Posterior cingulate gyrus (tissue), 11 donors: ENCODE measurements at places on chromosomes 1 and 21.
A peak's percentile ranks its signal among the peaks of the same experiment; 100 is the strongest.

DNA sequence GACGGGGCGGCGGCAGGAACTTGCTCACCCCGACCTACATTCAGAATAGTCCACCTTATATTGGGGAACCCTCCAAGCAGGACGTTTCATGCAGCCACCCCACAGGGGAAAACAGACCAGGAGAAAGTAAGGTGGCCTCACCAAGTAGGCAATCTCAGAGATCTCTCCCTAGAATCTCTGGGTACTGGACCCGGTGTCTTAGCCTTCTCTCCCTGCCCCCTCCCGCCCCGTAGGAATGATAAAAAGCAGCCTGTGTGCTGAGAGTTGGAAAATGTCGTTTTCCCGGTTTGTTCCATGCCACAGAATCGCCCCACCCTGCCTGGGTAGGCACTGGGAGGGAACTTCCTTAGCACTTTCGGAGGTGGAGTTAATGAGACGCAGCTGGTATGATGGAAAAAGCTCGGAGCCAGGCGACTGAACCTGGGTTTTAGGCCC is 789 bp upstream of the PTPN14 start:
- peak; percentile 20 for DNase-seq

DNA sequence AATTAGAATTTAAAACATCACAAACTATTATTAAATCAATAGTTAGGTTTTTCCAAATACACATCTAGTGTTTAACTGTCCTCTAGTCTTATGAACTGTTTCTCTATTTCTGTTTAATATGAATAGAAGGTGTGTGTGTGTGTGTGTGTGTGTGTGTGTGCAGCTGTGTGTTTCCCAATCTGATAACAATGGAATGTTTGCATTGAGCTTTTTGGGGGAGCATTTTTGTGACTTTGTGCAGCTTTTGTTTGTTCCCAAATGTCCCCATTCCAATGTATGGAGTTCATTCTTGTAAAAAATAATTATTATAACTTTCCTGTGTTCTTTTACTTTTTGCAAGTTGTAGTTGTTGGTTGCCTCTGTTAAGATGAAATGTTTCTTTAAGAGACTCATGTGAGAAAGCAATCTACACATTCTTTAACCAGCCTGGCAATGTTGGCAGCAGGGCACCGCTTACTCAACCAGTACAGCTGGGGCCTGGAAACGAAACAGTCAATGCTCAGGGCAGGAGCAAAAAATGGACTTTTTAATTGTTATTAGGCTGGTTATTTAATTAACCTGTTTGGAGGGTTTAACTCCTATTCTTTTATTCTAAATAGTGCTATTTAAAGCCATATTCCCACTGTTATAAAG is 354.3 kb downstream of the SRGAP2C start:
- DNase-seq = no peak

- no peak for DNase-seq
Observed at GRCh38 chr1:167616521-167616920, 13.5 kb upstream of the RCSD1 start.

DNA sequence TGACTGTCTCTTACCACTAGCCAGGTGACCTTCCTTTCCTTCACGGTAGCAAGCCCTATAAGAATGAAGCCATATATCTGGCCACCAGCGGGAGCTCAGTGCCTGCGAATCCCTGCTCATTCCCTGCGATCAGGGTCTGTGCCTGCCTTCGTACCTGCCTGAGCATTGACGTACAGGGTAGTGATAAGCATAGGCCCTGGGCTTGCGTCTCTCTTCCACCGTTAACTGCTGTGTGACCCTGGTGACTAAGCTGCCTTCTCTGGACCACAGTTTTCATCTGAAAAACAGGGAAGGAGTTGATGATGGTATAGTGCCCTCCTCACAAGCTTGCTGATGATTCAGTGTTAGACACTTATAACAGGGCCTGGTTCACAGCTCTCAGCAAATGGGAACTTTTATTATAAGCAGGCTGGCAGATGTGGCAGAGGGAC is 4.1 kb downstream of the ZC3H12A start:
- DNase-seq = no peak

- no peak for DNase-seq
Observed at GRCh38 chr1:157418231-157418630, 134.1 kb downstream of the FCRL5 start.

DNA sequence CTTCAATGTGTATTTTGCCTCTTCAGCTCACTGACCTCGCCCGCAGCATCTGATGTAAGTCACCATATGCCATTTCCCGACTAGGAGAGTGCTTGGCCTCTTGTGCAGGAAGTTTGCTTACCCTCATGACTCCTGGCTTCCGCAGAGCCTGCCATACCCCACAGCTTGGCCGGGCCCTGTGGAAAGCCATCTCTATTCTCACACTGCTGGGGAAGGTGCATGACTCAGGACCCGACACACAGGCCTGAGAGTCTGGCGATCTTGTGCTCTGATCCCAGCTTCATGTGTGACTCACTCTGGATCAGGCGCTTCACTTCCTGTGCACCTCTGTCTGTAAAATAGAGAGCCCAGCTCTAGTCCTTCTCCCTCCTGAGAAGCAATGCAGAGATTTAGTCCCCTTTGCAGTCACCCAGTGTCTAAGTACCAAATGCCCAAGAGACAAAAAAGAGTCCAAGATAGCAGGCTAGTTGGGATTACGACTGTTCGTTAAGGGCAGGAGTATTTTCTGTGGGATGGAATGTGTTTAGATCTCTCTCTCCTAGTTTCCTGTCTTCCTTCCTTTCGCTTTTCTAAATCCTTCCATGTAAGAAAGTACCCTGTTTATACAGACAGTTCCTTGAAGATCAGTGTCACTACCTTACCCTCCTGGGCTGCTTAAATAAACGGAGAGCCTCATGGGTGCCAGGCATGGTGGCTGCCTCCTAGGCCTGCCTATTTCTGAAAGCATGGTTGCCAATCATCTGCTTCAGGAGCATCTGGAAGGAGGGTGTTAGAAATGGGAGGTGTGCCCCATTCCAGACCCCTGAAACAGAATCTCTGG is 62.8 kb upstream of the KIF26B start:
- no peak for DNase-seq

DNA sequence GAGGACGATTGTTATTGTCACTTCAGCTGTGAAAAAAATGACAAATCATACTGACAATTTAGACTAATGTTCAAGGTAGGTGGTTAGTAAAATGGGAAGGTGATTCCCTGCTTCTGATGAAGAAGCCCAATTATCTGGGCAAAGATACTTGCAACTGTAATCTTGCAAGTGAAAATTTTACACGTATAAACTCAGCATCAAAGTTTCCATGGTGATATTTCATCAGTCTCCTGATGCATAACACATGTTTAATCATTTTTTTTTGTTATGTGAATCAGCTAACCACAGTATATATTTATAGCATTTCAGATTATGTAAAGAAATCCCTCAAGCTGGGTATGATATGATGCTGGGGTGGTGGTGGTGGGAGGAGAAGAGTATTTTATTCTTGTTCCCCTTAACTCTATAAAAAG is 16.4 kb upstream of the KCNK1 start:
- DNase-seq = no peak

GRCh38 chr1:2631136-2632050 is 1.4 kb downstream of the MMEL1 start:
- DNase-seq = peak; percentile 5

- no peak for DNase-seq
Observed at GRCh38 chr21:38831526-38832467, 26.1 kb downstream of the ETS2 start.

- DNase-seq = no peak
Observed at GRCh38 chr21:41630917-41631316, 123.0 kb upstream of the TMPRSS2 start.

GRCh38 chr1:223048026-223048425 is 95.0 kb downstream of the TLR5 start:
- no peak for DNase-seq

DNA sequence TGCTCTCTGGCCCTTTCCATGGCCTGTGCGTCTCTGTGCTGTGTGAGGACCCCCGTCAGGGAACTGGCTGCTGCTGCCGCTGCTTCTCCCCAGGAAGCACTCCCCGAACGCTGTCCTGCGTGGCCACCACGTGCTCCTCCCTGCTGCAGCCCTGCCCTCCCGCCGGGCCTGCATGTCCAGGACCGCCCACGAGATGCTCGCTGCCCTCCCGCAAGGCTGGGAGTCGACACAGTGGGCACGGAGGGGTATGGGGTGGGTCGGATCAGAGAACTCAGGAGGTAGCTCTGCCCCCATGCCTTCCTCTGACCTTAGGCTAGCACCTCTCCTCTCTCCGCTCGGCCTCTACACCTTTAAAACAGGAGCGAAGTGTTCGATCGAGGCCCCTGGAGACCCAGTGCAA is 171.9 kb upstream of the AJAP1 start:
- DNase-seq = no peak

- no peak for DNase-seq
Observed at GRCh38 chr21:35394049-35394448, 344.9 kb upstream of the RUNX1 start.

DNA sequence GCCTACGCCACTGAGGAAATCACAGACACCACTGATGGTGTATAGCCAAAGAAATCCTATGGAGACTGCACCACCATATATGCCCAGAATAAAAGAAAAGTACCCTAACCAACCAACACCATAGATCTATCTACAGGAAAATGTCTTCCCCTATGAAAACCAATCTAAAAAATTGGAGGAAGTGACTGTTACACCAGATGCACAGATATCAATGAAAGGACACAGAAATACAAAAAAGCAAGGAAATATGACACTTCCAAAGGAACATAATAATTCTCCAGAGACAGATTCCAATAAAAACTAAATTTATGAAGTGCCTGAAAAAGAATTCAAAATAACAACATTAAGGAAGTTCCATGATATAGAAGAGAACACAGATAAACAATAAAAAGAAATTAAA is 56.8 kb upstream of the BCL10 start:
- no peak for DNase-seq

GRCh38 chr1:59543211-59543668 is 246.3 kb downstream of the FGGY start:
- DNase-seq = no peak

DNA sequence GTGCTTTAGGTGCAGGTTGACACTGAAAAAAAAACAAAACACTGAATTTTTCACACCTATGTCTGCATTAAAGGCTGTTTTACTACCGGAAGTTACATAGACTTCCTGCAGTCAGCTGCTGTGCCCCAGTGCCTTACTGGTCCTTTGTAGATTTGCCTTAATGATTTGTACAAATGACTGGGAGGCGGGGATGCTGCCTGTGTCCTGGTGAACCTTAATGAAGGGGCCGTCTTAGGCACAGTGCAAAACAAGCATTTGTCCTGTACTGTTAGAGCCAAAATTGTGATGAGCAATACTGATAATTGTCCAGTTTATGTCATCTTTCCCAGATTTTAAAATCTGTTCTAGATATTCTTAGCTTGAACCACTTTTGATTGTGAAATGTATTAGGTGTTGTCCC is 90.9 kb upstream of the PGD start:
- no peak for DNase-seq

- no peak for DNase-seq
Observed at GRCh38 chr21:43755820-43756594, 20.1 kb downstream of the CSTB start.

GRCh38 chr1:172442843-172443565 is 865 bp downstream of the PIGC start:
- DNase-seq = no peak

DNA sequence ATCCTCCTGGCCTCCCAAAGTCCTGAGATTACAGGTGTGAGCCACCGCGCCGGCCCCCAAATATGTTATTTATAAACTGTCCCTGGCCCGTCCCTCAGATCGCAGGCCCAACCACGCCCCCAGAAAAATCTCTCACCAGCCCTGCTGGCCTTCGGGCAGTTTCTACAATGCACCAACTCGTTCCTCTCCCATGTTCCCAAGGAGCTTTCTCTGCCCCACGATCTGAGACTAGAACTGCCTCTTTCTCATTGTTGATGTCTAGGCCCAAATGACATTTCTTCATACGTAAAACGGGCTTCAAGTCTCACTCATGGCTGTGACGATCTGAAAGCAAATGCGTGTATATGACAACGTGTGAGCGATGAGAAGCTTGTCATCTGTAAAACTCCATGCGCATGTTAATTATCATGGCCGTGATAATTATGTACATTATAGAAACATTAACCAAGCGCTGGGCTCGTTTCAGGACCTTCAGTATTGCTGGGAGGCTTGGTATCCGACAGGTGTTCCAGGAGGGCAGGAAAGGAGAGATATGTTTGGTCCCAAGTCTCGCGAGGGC is 748 bp upstream of the NIPAL3 start:
- DNase-seq = no peak

GRCh38 chr1:3697810-3698209 is 45.5 kb downstream of the TP73 start:
- DNase-seq = no peak

- DNase-seq = no peak
Observed at GRCh38 chr1:151133018-151133806, 13.2 kb downstream of the SEMA6C start.

DNA sequence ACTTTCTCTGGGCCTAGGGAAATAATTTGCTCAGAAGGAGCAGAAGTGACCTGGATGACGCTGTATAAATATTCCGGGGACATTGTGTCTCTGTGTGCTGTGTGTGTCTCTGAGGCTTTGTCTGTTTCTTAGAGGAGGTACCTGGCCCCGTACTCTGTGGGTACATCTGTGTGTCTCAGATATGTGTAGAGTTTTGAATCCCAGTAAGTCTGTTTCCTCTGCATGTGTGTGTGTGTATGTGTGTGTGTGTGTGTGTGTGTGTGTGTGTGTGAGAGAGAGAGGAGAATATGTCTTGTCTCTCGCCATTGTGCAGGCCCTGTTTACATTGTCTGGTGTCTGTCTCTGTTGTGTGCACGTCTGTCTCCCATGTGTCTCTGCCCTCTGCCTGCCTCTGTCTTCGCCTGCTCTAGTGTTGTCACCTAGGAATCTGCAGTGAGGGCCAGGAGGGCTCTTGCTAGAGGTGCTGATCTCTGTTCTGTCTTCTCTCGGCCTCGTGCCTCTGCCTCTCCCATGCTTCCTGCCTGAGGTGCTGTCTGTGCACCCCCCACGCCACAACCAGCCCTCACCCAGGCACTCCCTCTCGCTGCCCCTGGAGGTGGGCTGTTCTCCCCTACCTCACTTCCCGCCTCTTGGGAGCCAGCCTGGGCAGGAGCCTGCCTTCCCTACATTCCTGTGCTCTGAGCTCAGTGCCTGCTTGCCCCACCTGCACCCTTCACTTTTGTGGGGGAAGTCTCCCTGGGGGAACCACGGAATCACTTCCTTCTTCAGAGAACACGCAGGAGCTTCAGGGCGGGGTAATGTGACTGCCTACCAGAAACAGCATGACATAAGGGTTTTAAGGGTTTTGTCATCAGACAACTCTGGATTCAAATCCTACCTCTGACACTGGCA is 5.9 kb downstream of the MAP7D1 start:
- DNase-seq = no peak

DNA sequence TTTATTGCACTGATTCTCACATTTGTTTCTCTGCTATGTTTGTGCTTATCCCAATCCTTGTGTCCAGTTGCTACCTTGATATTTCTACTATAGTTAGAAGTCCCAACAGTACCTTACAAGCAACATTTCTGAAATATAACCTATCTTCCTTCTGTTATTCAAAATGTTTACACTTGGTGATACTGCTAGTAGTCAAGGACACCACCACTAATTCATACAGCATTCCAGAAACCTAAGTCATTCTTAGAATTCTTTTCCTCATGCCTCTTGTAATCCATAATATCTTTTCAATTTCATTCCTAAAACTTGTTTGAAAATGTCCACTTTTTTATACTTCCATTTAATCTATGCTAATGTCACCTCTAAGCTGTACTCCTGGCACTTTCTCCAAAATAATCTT is 2132.1 kb downstream of the NCAM2 start:
- no peak for DNase-seq
